Neural progenitor cell (in vitro differentiated cells): ENCODE measurements at places on chromosomes 3 and 15. TPM values are rescaled to one million over a fixed set of nuclear protein-coding genes. Genes with fewer than 3 reads are reported as not detected.

DNA sequence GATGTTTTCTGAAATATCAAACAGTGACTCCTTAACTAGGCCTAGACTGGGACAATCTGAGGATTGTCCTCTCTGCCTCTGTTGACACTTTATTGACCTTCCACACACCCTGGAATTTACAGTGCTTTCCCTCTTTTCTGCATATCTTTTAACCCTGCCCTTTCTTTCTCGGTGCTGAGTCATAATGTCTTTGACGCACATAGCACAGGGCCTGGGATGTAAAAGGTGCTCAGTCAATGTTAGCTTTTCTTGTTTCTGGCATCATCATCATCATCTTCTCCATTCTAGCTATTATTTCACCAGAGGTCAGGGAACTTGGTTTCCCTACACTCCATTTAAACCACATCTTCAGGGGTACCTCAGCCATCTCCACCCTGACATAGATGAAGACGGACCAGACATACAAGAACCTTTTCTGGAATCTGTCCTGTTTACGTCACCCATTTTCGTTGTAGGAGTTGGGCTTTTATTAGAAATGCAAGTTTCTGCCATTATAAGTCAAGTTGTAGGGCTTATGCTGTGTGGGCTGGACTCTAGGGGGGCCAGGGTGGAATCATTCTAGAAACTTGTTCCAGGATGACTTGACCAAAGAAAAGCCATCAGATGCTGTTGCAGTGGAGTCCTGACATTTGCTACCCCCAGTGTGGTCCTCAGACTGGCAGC lies 46.6 kb downstream of the ZBTB38 start:
- H3K27ac ChIP-seq, result no peak overlapping the region
- H3K4me3 ChIP-seq, result no peak overlapping the region
- peaks cover 19% of the 10 kb centered on the region for H3K4me1 ChIP-seq
- H3K27me3 ChIP-seq, result no peaks in the 10 kb centered on the region
- DNase-seq, result no peak

GRCh38 chr15:27214032-27214431 lies 243.1 kb downstream of the GABRG3 start:
- H3K27me3 ChIP-seq, result no peaks in the 10 kb centered on the region
- DNase-seq, result no peak
- H3K4me1 ChIP-seq, result no peaks in the 10 kb centered on the region
- H3K36me3 ChIP-seq, result no peaks in the 10 kb centered on the region
- H3K4me3 ChIP-seq, result no peak overlapping the region

DNA sequence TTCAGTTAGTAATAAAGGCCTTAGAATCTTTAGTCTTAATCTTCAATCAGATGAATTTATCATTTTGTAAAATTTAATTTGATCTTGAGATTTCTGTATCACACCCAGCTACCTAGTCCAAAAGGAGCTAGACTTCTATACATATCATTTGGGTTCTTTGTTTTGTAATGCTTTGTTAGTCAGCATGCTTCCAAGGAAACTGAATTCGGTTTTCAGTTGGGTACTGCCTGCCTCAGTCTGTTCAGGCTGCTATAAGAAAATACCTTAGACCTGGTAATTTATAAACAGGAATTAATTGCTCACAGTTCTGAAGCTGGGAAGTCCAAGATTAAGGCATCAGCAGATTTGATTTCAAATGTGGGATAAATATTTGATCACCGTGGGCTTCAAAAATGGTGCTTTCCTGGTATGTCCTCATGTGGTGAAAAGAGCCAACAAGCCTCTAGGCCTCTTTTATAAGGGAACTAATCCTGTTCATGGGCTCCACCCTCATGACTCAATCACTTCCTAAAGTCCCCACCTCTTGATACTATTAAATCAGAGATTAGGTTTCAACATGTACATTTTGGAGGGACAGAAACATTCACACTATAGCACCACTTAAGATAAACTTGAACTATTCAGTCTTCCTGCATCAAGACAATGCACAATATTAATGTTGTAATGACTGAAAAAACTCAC lies 800.7 kb downstream of the NAALADL2 start:
- no peak for DNase-seq
- no peaks in the 10 kb centered on the region for H3K36me3 ChIP-seq
- H3K27ac ChIP-seq, result no peak overlapping the region
- H3K27me3 ChIP-seq, result no peaks in the 10 kb centered on the region

- H3K27ac ChIP-seq, result no peak overlapping the region
- H3K4me1 ChIP-seq, result no peaks in the 10 kb centered on the region
- DNase-seq, result no peak
Observed at GRCh38 chr15:48370460-48370859, 39.2 kb downstream of the DUT start.

DNA sequence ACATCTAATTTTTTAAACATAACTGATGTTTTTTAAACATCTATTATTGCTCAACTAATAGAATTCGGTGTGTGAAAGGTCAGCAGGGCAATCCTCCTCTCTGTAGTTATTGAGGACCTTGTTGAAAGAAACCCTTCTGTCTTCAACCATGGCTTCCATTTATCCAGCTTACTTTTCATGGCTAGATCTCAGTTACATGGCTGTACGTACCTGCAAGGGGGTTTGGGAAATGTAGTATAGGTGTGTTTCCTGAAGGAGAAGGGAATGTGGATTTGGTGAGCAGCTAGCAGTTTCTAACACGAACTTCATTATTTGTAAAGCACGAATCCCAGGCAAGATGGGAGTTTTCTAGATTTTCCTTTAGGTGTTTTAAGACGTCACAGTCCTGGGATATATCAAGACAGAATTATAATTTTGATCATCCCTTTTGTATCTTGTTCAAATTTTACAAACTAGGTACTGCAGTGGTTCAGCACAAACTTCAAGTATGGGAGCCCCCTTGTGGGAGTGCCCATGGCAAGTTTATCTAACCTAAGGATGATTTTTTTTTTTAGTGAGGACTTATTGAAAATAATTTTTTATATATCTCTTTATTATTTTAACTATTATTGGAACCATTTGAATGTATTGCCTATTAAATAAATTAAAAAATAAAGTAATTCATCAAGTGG lies 41.6 kb downstream of the FBXL2 start:
- no peaks in the 10 kb centered on the region for H3K36me3 ChIP-seq
- no peaks in the 10 kb centered on the region for H3K27me3 ChIP-seq
- no peak overlapping the region for H3K4me3 ChIP-seq
- no peak overlapping the region for H3K27ac ChIP-seq

Gene RTP3
- total RNA-seq, result not detected in 2 replicates
